HCT116 (cell line): ENCODE measurements at places on chromosomes 7 and 10.

DNA sequence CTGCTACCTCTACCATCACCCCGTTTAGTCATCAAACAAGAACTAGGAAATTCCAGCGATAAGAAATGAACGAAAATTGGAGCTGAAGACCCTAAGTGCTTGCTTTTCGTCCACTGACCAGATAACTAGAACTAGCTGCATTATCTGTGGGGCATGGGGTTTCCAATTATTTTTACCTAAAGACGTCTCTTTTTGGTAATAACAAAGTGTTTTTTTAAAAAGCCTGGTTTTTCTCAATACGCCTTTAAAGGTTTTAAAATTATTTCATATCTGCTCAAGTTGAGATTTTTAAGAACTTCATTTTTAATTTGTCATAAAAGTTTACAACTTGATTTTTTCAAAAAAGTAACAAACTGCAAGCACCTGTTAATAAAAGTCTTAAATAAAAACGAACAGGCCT lies 104.2 kb downstream of the GALNT11 start:
- no peak for DNase-seq

- no peak for DNase-seq
These were observed 634.2 kb downstream of the ANKRD7 start for GRCh38 chr7:118858651-118859149.

DNA sequence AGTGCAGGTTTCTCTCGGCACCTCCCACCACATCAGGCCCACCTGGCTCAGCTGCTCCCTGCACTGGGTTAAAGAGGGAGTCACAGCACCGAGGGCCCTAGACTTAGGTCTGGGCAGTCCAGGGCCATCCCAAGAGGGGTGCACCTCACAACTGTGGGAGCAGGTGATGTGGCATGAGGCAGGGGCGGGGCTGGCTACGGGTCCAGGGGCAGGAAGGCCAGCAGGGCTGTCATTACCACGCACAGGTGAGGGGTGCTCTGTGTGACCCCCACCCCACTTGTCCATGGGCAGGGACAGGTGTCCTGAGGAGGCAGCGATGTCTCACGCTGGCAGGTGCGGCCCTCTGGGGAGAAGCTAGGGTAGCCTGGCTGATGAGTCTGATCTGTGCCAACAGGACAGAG lies 40.5 kb upstream of the DPYSL4 start:
- DNase-seq: no peak

DNA sequence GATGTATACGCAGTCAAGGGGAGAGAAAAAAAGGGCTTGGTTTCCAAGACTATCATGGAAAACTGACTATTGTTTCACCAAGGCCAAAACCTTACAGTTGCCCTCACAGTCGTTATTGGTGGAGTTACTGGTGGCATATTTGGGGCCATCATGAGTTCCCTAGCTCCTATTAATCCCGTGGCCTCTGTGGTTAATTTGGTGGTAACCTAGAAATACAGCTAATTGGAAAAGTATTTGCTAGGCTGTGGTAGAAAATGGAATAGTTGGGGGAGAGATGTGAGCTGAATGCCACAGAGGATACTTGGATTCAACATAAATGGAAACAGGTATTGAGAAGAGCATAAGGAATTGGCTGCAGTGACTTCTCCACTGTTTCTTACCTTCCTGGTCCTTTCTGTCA lies 450.7 kb downstream of the KCNMA1 start:
- no peak for DNase-seq

DNA sequence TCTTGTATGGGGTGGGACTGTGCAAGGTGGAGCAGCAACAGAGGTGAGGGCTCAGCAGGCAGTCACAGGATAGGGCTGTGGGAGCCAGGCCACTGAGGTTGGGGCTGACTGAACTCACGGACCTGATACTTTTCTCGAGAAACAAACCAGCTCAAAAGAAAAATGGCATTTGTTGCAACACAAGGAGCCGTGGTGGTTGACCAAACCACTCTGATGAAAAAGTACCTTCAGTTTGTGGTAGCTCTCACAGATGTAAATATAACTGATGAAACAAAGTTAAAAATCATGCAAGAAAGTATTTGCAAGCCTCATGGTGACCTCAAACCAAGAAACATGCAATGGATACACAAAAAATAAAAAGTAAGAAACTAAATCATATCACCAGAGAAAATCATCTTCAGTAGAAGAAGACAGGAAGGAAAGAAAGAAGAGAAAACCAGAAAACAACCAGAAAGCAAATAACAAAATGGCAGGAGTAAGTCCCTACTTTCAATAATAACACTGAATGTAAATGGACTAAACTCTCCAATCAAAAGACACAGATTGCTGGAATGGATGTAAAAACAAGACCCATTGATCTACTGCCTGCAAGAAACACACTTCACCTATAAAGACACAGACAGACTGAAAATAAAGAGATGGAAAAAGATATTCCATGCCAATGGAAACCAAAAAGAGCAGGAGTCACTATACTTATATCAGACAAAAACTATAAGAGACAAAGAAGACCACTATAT lies 48.9 kb upstream of the DUSP5 start:
- no peak for DNase-seq

DNA sequence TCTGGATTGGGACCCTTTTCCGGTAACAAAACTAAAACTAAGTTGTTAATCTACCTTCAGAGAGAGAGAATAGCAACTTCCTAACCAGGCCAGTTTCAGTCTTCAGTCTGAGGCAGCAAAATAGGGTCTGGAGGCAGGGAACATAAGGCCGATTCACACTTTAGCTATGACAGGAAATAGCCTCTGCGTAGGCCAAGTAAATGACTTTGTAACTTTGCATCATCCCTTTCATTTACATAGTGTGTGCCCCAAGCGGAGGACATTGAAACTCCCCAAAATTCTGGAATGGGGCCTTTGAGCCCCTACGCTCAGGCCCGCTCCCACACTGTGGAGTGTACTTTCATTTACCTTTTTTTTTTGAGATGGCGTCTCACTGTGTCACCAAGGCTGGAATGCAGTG lies 1.7 kb upstream of the UPP1 start:
- DNase-seq: no peak

DNA sequence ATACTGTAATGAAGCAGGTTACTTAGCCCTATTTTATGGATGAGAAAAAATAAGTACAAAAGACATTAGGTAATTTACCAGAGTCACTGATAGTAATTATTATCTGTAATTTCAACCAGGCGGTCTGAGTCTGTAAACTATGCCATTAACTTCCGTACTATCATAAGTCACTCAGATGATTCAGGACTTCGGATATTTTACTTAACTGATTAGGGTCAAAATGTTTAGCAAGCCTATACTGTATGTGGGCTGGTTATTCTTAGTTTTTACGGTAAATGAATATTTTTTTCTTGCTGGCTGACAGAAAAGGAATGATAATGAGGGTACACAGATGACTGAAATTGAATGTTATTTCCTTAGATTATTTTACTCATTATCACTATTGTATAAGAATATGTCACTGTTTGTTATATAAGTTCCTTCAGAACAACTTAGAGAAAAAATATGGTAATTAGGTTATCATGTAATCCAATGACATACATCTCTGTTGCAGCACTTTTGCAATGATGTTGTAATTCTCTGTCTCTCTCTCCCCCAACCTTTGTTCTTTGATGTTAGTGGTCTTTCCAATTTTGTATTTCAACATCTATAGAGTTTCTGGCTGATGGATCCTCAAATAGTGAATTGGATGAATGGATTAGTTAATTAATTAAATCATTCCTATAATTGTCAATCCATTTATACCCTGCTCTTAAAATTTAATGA lies 165.6 kb downstream of the ZEB1 start:
- no peak for DNase-seq

GRCh38 chr10:15369256-15370211 lies 1.6 kb downstream of the FAM171A1 start:
- no peak for DNase-seq
